ENCODE measurements at places on chromosomes 4 and X.

DNA sequence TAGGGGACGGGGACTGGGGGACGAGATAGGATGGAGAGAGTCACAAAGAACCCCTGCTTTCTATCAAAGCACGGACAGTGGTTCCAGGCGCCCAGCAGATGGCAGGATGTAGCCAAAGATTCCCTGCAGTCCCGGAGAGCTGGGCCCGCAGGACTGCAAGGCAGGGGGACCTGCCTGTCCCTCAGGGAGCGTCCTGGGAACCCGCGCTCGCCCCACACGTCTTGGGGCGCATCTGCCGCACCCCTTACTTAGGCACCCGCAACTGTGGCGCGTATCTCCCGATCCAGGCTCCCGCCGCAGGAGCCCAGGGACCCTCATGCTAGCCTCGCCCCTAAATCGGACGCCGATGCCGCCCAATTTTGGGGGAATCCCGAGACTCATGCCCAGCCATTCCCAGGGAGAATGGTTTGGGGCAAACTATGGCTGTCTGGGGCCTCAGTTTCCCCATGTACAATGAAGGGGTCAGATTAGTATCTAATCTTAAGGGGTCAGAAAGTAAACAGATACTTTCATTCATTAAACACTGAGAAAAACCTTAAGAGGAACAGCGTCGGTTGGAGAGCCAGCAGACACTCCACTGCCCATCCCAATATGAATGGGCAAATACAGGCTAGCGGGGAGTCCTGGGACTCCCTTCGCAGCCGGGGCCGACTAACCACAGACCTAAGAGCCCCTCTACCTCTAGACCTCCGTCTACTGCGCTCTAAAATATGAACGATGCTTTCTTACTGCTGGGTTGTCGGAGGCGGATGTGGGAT, 581 bp upstream of the STK32B start:
- DNase-seq, result peak; percentile 80

- no peak for DNase-seq
Measured at GRCh38 chr4:87224141-87224923, 3.9 kb upstream of the KLHL8 start.

DNA sequence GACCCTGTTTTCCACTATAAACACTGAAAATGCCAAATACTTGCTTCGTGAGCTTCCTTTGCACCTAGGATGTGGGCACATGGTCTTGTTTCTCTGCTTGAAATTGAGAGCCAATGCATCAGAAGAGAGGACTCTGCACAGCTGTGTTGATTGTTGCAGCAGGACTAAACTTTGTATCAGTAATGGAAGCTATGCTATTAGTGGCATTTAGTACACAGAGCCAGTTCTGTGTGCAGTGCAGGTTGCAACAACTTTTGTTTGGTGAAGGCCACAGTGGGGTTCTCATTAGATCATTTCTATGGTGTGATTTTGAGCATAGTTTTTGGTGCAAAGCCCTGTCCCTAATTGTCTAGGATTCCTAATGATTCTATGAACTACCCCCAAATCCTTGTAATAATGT, 54.4 kb upstream of the ANKRD17 start:
- DNase-seq, result no peak

DNA sequence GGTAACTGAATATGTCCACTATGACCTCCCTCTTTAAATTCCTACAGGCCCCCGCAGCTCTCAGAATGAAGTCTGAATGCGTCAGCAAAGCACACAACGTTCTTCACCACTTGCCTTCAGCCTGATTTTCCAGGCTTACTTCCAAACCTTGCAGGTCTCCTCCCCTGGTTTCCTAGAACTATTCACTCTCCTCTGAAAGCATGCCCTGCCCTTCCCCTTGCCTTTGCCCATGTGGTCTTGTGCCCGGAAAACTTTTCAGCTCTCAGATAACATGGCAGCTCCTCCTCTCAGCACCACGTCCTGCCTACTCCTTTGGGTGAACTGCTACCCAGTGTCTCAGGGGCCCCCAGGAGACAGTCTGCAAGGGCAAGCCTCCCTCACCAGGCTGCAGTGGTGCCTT, 268.5 kb upstream of the LDB2 start:
- peak; percentile 80 for DNase-seq

DNA sequence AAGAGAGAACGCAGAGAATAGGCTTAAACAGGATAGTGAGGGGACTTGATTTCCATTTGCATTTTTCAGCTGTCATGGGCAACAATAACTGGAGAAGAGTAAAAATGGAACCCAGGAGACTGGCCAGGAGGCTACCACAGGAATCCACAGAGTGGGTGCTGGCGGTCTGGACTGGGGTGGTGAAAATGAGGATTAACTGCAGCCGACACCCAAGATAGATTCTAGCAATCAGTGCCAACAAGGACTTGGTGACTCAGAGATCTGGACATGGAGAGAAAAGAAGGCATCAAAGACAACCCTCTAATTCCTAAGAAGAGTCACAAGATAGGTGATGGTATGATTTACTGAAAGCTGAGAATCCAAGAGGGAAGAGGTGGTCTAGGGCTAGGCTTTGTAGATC, 102.8 kb downstream of the ATP8A1 start:
- no peak for DNase-seq

- DNase-seq, result no peak
Measured at GRCh38 chr4:181966104-181966551, 277.1 kb upstream of the TENM3 start.

- DNase-seq, result no peak
Measured at GRCh38 chr4:118264096-118264495, 88.7 kb downstream of the PRSS12 start.

- DNase-seq, result no peak
Measured at GRCh38 chrX:121227888-121228287, 180.5 kb downstream of the GLUD2 start.

- no peak for DNase-seq
Measured at GRCh38 chr4:163148466-163149336, 18.0 kb downstream of the NAF1 start.

DNA sequence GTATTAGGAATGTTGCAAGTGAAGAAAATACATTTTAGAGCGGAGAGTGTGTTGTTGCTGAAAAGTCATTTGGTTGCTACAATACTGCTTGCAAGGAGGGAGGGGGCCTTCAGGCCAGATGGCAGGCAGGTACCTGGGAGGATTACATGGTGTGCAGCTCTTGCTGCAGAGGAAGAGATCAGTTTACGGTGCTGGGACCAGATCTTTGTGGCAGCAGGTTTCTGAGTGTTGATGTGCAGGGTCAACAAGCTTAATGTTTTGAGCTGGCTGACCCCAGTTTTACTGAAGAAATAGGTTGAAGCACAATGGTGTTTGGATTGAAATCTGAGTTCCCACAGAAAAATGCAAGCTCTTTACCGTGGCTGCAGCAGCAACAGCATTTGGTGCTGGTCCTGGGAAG, 96.4 kb upstream of the DDIT4L start:
- DNase-seq, result no peak

DNA sequence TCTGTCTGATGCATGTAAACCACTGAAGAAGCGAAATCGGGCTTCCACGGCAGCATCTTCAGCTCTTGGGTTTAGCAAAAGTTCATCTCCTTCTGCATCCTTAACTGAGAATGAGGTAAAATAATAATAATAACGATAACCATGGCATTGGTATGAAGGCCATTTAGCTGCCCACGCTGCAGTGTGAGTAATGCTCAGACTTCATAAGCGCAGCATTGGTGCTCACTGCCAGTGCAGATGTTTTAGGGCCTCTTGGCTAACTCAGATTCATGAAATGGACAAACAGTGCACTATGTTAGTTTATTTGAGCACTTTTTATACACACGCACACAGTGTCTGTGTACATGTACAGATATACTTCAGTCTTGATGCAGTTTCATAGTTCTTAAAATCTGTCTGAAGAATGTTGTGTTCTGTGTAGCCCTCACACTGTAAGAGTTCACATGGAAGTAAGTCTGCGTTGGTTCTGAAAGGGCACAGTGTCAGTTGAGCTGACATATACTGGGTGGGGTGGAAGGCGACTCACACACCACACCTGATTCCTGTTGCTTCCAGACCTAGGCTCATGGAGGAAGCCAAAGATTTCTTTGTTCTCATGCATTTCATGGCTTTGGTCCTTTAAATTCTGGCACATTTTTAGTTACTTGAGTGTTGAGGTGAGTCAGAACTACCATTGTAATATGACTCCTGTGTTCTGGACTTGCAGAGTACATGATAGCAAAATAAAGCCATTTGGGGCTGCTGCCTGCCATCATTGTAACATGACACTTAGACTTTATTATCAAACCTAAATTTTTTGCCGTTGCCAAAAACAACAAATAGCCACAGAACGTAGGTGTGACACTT, 68.7 kb downstream of the NSD2 start:
- DNase-seq, result no peak

DNA sequence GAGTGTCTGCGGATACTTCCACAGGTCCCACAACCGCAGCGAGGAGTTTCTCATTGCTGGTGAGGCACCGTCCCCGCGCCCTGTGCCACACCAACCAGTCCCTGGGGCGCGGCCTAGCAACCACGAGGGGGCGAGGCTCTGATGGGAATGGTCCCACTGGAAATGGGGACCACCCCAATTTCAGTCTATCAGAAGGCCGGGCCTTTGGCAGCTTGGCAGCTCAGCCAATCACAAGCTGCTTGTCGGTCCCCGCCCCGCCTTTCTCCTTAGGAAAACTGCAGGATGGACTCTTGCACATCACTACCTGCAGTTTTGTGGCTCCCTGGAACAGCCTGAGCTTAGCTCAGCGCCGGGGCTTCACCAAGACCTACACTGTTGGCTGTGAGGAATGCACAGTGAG, 3.0 kb downstream of the TIMP1 start:
- peak; percentile 75 for DNase-seq

DNA sequence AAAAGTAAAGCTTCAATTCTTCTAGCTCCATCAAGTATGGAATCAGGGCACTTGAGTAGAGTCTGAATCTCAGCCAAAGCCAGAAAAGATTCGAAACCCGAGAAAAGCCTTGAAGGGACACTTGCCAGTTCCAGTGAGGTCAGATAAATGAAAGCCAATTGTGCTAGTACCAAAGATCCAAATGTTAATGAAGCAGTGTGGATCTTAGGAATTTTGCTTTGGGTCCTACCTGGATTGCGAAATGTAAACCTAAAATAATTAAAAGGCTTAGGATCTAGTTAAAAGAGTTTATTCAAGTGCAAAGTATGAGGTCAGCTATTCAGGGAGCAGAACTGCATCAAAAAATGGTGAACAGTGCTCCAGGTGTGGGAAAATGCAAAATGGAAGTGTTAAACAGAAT, 552.6 kb downstream of the NAP1L3 start:
- no peak for DNase-seq

DNA sequence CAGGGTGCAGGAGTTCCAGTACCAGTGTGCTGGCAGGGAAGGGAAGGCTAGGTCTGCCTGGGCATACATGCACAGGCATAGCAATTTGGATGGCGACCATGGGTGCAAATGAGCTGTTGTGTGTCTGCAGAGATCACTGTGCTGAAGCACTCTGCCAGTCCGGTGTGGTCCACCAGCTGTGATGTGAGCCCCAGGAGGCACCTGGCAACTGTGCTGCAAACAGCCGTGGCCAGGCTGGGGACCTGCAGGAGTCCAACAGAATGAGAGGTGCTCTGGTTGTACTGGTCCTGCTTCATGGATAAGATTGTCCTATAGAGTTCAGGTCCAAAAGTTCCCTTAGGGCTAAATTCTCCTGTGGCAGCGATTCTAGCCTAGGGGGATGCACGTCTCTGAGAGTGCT, 6.1 kb downstream of the FAM47A start:
- DNase-seq, result no peak
